ENCODE measurements at places on chromosomes 4 and X.
A peak's percentile ranks its signal among the peaks of the same experiment; 100 is the strongest.

DNA sequence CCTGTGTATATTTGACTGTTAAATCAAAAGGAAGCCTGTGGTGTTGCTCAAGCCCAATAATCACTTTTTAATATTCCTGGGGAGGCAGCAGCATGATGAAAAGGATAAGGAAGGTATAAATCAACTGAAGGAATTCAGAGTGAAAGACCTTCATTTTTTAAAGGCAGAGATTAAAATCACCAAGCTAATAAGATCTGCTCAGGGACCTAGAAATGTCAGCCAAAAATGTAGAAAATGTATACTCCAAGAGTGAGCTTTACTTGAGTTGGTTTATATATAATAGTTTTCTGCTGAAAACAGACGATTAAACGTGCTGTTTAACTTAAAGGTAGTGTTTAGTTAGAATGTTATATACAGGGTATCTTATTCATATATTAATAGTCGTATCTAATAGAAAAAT, 549.3 kb downstream of the IQCM start:
- DNase-seq = no peak

DNA sequence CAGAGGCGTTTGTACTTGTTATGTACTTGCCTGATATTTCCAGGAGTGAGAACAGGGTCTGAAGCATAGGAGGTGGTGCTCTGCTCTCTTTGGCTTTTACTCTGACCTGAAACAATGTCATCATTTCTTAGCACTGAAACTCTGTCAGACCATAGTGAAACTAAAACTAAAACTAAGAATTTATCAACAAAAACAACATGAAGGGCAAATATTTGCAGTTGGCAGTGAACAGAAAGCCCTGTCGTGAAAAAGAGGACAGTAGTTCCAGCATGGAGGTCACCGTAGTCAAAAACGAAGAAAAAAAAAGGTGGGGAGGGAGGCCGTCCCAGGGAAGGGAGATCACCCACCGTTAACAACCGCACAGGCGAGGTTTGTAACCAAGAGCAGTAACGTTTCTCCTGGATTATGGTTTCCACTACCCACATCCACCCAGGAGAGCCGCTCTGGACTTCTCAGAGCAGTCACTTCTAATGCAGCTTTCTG, 97.5 kb downstream of the ANK2 start:
- DNase-seq = no peak

DNA sequence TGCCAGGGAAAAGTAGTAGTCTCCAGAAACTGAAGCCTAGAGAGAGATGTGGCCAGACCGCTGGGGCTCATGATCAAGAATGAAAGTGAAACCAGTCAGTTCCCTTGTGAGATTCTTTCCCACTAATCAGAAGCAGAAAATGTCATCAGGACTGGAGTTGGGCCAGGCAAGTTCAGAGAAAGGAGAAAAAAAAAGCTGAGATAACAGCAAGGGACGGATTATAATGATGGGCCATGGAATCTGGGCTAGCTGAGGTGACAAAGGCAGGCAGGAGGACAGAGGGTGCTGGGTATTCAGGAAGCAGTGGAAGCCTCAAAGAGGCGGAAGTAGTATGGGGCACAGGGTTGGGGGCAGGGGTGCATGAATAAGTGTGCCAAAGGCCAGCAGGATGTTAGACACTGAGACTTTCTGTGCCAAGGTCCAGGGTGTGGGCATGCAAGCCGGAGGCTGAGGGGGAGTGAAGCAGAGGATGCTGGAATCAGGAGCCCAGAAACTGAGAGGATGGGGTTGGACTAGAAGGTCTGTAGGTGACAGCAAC, 2.5 kb downstream of the CXorf38 start:
- DNase-seq = peak; percentile 73

DNA sequence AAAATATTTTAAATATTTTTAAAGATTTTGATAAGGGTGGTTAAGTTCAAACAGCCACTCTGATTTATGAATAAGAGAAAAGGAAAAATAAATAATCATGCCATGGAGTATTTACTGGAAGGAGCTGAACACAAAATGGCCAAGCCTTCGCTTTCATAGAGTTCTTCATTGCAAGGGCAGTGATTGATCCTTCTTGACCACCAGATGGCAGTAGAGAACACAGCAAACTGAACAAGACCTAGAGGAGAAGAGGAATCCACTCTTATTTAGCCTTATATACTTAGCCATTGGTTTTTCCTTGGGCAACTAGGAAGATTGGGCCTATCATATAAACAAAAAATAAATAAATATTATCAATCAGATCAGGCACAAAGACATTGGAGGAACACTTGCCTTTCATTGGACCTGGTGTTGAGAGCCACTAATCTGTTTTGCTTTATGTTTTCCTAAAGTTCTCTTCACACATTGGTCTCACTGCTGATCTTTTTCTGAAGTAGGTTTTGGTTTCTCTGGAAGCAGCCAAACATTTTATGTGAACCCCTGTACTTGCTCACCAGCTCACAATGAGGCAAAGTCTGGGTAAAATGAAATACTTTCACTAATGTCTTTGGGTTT, 58.1 kb upstream of the PARM1 start:
- no peak for DNase-seq

- DNase-seq = peak; percentile 78
Measured at GRCh38 chrX:65668377-65669310, 1.2 kb downstream of the MSN start.

- no peak for DNase-seq
Measured at GRCh38 chr4:115054836-115055235, 58.6 kb downstream of the NDST4 start.

DNA sequence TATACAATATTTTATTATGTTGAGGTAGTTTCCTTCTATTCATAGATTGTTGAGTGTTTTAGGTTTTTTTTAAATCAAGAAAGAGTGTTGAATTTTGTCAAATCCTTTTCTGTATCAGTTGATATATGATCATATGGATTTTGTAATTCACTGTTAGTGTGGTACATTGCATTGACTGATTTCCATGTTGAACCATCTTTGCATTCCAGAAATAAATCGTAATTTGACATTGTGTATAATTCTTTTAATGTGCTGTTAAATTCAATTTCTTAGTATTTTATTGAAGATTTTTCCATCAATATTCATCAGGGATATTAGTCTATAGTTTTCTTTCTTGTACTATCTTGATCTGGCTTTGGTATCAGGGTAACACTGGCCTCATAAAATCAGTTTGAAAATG, 103.8 kb downstream of the LRBA start:
- DNase-seq = no peak

- DNase-seq = peak; percentile 57
Measured at GRCh38 chr4:52751487-52751911, 274 bp upstream of the ERVMER34-1 start.

- no peak for DNase-seq
Measured at GRCh38 chrX:75118296-75118695, 37.8 kb downstream of the ABCB7 start.

DNA sequence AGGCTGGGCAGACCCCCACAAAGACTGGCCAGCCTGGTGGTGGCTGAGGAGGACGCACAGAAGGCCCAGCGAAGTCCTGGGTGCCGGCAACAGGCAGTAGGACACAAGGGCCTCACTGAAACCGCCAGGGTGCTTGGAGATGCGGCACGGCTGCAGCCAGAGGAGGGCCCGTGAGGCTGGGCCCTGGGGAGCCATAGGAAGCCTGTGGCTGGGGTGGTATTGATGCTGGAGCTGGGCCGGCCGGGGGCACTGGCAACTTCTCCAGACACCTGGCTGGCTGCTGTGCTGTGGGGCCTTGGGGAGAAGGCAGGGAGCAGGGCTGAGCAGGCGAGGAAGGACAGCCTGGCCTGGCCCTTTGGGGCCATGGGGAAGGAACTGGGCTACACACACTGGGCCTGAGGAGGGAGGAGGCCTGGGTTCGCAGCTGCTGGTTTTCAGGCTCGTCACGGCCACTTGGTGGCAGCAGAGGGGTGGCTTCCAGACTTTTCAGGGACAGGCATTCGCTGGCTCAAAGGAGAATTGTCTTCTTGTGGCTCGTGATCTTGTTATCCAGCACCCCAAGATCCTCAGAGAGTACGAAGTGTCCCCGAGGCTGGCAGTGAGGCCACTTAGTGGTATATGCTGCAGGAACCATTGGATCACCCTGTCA, 37.2 kb downstream of the ATP2B3 start:
- DNase-seq = peak; percentile 83

DNA sequence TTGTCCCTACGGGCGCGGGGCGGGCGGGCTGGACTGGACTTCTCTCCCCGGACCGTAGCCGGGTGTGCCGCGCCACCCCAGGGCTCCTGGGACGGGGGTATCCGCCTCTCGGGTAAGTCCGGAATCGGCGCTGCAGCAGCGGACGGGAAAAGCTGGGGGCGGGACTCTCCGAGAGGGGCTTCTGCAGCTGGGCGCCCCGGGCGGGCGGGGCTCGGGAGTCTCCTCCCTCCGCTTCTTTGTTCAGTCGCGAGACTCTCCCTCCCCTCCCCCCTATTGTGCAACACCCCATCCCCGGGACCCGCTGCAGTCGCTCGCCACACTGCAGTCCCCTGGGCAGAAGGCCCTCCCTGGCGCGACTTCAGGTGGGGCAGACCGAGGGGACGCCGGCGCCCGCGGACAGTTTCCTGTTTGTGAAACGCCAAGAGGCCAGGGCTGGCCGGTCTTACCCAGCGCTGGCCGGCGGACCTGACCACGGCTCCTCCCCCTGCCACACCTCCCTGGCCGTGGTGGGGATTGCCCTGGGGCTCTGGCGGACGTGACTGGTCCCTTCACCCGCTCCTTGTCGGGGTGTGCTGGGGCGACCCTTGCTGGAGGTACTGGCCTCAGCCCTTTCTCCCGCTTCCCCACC, 966 bp downstream of the CCNG2 start:
- peak; percentile 84 for DNase-seq

DNA sequence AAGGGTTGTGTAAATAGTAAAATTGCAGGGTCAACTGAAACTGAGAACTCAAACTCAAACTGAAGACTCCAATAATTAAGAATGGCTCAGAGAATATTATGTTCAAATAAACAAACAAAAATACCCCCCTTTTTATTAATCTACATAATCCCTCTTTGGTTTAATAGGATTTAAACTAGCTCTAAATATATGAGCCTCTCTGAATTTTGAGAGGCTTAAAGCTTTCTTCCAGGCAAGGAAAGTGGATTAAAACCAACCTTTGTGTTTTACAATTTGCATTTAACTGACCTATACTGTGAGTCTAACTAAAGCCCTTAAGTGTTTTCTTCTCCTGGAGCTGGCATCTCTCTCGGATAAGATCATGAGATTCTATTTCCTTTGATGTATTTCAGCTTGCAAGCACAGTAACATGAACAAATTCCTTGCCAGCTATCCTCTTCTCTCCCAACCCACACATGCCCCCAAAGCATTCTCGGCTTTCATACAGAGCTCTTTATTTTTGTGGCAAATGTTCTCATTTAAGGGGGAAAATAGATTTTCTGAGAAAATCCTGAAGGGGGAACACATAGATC, 1310.8 kb upstream of the AGA start:
- DNase-seq = no peak

- no peak for DNase-seq
Measured at GRCh38 chr4:8398347-8398746, 42.2 kb downstream of the ACOX3 start.

GRCh38 chr4:141388481-141388880, 167.8 kb downstream of the ZNF330 start:
- DNase-seq = no peak

GRCh38 chr4:48446642-48447041, 36.5 kb upstream of the SLC10A4 start:
- no peak for DNase-seq

DNA sequence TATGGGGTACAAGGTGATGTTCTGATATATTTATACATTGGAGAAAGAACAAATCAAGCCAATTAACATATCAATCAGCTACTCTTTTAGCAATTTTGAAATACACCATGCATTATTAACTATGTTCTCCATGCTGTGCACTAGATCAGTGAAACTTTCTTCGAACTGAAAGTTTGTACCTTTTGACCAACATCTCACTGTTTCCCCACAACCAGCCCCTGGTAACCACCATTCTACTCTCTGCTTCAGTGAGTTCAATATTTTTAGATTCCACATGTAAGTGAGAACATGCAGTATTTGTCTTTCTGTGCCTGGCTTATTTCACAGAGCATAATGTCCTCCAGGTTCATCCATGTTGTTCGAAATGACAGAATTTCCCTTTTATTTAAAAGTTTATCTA, 246.1 kb upstream of the VCX start:
- no peak for DNase-seq

GRCh38 chr4:138509346-138509745, 267.2 kb upstream of the SLC7A11 start:
- no peak for DNase-seq

- DNase-seq = no peak
Measured at GRCh38 chr4:146190456-146190855, 14.9 kb downstream of the LSM6 start.

GRCh38 chrX:70012756-70013155, 37.0 kb downstream of the AWAT2 start:
- DNase-seq = no peak

GRCh38 chr4:158667651-158668198, 4.0 kb downstream of the C4orf46 start:
- no peak for DNase-seq

DNA sequence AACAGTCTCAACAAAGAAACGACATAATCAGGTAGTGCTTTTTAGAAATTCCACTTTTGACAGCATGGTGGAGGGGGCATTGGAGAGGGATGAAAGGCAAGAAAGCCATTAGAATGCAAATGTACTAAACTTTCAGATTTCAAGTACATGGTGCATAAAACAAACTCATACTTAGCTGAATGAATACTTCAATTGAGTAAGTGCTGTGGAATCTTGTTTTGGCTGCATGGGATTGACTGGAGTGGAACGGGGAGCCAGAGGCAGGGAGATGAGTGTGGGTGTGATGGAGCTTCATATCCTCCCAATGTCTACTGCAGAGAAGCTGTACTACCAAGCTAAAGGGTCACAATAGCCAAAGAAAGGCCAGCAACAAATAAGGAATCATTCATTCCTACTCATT, 52.4 kb downstream of the USP46 start:
- DNase-seq = no peak

- DNase-seq = no peak
Measured at GRCh38 chrX:104195489-104196084, 29.3 kb downstream of the FAM199X start.

DNA sequence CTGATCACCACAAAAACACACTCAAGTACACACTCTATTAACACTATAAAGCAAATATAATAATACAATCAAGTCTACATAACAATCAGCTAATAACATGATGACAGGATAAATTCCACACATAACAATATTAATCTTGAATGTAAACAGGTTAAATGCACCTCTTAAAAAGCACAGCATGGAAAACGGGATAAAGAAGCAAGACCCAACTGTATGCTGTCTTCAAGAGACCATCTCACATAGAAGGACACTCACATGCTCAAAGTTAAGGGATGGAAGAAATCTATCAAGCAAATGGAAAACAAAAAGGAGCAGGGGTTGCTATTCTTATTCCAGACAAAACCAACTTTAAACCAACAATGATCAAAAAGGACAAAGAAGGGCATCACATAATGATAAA, 28.1 kb downstream of the CBR4 start:
- DNase-seq = no peak
